ENCODE measurements at places on chromosomes 4 and X.

DNA sequence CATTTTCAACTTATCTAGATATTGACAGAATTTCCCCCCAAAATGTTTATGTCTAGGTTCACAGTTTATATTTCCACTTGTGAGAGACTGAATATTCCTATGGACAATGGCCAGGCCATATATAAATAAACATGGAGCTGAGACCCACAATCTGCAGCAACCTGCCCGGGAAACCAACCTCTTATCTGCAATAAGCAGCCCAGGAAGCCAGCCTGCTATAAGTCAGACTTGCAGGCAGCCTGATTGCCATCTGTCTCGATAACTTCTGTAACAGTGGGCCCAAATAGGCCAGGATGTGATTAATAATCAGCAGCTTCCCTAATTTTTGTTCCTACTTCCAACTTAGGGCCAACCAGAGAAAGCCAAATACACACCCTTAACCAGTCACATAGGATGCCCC lies 5.2 kb upstream of the NAP1L5 start:
- DNase-seq, result no peak

DNA sequence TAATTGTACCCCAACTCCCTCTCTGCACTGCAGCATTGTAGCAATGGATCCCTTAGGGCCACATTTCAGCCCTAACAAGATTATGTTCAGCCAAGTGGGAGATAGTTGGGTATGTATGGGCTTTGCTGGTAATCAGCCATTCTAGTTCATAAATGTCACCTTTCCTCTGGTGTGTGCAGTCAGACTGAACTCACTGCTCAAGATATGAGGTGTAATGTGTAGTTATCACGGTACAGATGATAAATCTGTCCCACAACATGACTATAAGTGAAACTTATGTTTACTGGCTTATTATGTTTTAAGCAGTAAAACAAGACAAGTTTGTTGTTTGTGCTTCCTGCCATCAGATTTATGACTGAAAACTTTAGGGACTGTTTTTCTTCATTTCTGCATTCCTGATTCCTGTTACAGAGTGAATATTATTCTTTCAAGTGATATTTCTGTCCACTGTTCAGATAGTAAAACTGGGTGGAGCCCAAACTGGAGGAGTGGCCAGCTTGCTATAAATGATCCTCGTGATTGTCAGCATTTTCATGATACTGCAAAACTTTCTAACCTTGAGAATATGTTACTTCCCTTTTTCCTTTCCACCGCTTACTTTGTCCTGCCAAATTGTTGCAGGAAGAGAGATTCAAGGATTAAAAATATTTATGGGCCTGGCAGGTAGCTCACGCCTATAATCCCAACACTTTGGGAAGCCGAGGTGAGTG lies 44.9 kb downstream of the ANAPC4 start:
- no peak for DNase-seq

DNA sequence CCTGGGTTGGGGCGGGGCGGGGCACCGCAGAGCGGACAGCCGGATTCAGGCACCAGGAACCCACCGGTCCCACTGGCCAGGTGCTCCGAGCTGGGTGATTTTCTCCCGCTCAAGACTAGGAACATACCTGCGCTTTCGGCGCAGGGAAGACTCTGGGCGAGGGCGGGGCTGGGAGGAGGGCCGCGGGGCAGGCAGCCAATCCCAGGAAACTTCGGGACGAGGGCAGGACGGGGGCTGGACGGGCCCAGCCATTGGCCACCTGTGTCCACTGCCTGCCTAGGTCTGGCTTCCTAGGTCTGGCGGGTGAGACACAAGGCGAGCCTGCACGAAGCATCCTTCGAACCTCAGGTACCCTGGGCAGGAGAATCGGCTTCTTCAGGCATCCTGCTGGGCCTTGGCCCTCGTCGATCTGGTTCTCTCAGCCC lies 274 bp upstream of the ERVMER34-1 start:
- peak; percentile 95 for DNase-seq

GRCh38 chrX:2658585-2659292 lies 32.4 kb upstream of the CD99 start:
- no peak for DNase-seq

- DNase-seq, result no peak
Measured at GRCh38 chr4:184424993-184425758, 49.2 kb downstream of the IRF2 start.

DNA sequence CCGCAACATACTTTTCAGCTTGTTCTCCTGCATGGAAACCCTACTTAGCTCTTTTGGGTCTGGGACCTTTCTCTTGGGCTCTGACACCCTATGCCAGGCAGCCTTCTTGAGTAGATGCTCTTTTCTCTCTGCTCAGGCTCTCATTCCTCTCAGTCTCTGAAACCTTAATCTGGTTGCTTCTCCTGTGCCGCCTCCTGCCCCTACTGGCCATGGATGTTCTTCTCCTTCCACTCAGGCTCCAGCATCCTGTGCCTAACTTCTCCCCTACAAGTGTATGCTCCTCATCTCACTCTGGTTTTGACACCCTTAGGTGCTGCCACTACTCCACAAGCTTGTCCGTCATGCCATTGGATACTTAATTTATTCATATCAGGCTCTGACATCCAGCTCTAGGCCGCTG lies 15.2 kb downstream of the BLTP1 start:
- DNase-seq, result no peak

DNA sequence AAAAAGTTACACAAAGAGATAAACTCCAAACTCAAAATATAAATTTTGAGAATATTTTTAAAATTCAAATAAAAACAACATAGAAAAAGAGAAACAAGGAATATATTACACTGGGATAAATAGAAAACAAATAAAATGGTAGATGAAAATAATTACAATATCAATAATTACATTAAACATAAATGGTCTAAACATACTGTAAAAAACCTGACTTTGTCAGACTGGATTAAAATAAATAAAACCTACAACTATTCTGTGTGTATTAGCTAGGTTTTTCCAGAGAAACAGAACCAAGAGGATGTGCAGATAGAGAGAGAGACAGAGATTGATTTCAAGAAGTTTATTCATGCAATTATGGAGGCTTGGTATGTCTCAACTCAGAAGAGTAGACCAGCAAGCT lies 126.5 kb downstream of the LRBA start:
- no peak for DNase-seq

DNA sequence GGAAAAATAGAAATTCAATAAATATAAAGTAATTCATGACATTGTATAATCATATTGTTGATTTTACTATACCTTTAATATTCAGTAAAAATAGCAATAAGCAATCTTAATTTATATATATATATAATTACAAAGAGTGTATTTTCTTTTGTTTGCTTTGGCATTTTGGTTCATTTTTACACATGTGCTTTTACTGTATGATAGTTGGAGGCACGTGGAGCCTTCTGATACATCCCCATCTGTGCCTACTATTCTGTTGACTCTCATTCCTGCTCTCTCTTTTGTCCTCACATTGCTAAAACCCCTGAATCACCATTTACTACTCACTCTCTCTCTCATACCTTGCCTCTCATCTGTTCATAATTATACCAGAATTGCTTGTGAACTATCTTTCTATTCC lies 106.4 kb upstream of the NDST4 start:
- no peak for DNase-seq

DNA sequence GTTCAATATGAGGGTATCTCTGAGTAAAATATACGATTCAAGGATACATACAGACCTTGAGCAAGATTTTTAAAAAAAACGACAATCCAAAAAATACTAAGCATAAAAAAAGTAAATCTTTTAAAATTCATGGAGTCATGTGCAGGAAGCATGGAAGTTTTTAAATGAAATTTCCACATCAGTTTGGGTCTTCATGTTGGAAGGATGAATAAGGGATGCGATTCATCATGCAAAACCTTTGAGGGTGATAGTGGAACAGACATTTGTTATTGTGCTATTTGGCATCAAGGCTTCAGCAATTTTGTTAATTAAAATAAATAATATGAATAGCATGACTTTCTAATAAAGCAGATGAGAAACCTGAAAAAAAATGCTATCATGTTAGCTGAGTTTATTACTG lies 815.0 kb upstream of the PCDH10 start:
- DNase-seq, result no peak

DNA sequence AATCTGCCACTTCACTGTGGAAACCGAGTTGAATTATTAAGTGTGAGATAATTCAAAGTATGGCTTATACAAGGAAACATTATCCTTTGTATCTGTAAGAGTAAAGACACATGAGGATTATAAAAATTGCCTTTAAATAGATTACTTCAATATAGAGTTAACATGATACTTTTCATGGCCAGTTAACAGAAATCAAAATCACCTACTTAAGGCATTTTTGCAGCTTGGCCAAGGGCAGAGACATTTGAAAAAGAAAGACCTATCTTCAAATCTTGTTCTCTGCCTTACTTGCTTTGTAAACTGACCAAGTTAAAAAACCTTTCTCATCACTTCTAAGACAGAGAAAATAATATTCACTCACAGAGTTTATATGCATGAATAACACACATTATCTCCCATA lies 44.9 kb upstream of the GUCY1B1 start:
- DNase-seq, result no peak

- DNase-seq, result peak; percentile 45
Measured at GRCh38 chrX:793216-793770, 162.7 kb downstream of the SHOX start.

Data from H9 (cell line).